ENCODE measurements at places on chromosomes 4 and X.

- DNase-seq = no peak
These were observed 22.3 kb upstream of the HTRA3 start for GRCh38 chr4:8247047-8247930.

- DNase-seq = no peak
These were observed 578.7 kb upstream of the PABPC4L start for GRCh38 chr4:134780244-134780643.

- DNase-seq = no peak
These were observed 28.9 kb downstream of the STARD8 start for GRCh38 chrX:68676335-68676734.

DNA sequence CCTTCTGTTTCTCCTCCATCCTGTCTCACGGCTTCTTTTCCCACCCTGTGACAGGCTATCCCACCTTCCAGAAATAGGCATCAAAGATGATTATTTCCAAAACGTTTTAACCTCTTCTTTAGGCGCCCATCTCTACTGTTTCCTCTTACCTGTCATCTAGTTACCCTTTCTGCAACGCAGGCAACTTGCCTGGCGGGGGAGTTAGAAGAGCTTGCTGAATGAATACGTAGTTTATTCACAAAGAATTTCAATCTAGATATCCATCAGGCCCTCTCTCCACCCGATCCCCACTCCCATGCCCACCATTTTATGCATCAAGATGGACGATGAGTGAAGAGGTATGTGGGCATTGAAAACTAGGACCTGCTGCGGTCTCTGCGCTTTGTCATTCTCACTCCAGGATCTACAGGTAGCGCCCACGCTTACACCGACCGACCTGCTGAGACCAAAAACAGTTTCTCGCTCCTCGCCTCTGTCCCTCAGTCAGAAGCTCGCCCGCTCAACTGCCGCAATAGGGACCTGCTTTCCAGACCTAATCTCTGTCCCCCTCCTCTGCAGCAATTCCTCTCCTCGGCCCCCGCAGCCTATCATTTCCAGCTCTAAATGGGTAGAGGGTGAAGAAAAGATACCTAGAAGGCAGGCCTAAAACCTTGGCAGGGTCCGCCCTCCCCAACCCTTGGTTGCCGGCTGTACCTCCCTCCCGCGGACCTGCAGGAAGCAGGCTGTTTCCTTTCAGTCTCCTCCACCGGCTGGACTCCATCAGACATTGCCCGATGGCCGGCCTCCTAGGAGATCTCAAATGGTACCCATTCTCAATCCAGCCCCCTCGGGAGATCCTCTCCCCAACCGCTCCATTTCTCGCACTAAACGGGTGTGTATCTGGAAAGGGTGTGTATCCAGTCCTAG lies 624 bp downstream of the BEX5 start:
- DNase-seq = no peak

DNA sequence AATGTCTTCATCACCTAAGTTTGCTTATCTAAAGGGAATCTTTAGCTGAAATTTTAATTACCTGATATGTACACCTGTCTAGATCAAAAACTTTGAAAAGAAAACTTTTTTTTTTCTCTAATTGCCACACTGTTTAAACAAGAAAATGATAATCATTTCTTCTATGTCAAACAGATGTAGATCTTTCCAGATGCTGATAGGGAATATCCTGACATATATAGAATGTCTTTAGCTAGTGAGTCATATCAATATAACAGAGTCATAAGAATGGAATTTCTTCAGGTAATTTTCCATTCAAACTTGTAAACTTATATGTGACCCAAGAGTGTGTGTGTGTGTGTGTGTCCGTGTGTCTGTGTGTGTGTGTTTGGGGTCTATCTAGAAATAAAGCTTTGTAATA lies 271.9 kb downstream of the GPM6A start:
- DNase-seq = no peak

Measured in CD4-positive, alpha-beta T cell treated with Interleukin-4 for 4 hours (primary cell).